Stimulated activated naive CD4-positive, alpha-beta T cell treated with Interleukin-2 at 50 U/mL for 16 hours (primary cell): ENCODE measurements at places on chromosomes 2 and 18.

- DNase-seq = no peak
Observed at GRCh38 chr2:239818086-239818485, 207.1 kb downstream of the NDUFA10 start.

GRCh38 chr18:55764386-55764785 lies 176.4 kb upstream of the TCF4 start:
- DNase-seq = no peak

DNA sequence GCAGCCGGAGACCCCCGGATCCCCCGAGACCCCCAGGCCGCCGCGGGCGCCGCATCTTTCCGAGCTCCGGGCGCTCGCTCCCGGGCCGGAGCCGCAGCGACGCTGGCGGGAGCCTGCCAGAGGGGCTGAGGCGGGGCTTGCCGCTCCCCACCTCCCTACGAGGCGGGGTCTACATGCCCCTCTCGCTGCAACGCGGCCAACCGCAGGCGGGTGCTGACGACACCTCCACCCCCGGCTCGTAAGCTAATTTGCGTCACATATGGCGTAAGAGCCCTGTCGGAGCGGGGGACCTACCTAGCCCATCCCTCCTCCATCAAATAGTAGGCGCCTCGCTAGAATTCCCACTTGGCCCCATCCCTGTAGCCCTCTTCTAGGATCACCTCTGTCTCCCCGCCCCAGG lies at the start of gene PTPRN:
Gene PTPRN (minus strand): TSS at position 124 of the 400 bp plus-strand sequence. CDS start 69 bp downstream, at position 55.
- no peak for DNase-seq

DNA sequence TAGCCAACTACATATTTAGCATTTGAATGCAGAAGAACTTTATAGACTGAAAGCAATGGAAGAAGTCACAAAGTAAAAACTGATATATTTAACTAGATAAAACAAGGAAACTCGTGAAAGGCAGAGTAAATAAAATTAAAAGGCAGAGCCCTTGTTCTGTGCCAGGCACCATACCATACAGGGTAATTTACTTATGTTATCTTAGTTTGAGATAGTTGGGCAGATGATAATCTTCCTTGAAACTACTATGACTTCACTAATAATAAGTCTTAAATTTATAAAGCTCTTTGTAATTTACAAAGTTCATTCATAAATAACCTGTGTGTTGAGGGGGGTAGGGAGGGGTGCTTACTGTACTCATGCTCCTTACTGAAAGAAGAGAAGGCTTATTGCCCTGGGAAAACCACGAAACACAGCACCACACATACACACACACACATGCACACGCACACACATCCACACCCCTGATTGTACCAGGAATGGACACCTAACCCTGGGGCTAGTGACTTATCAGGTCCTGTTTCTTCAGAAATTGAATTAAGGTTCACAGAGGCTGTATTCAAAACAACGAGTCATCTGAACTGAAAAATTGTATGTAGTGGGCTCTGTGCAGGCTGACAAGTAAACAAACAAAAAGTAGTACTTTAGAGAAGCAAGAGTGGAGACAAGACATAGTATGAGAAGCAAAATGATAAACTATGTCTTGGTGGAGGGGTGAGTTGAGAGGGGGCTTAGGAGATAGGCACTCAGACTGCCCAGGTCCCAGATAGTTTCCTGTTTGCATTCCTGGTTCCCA lies 38.1 kb downstream of the AGFG1 start:
- DNase-seq = no peak

DNA sequence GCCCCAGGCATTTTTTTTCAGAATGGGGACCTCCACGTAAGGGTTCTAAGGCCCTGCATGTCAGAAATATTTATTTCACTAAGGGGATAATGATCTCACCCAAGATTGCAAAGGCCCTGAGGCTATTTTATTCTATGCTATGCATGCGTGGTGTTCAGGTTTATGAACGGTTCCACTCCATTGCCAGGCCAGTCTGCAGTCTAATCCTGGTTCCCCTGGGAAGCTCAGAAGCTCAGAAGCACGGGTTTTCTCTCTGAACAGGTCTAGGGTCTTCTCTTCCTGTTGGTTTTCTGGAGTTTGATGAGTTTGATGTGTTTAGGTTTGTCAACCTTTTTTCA lies 256.4 kb upstream of the PXDN start:
- DNase-seq = no peak

DNA sequence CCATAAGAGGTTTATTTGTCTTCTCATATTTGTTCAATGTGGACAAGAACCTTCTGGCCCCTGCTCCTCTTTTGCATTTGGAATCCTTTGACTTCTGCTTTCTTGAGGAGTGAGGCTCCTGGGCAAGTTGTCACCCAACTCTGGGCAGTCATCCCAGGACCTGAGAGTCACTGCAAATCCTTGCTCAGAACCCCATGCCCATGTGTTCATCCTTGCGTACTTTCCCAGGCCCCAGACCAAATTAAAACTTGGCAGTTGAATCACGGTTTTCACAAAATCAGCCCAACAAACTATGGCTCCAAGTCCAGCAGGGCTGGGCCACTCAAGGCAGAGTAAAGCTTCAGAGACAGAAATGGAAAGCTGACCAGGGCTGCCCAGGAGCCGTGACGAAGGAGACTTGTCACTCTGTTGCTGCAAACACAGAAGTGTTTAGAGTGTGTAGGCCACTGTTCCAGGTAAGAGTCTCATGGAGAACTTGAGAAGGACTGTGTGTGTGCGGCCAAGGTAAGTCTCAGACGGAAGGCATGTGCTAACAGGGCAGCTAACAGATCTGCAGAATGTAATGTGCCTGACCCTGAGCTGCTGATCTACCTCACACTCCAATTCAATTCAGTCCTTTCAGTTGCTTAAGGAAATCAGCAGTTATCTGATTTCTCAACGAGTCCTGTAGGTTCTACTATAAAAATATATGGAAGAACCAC lies 549.4 kb upstream of the HS6ST1 start:
- no peak for DNase-seq
